ENCODE measurements at places on chromosomes 4 and X.

DNA sequence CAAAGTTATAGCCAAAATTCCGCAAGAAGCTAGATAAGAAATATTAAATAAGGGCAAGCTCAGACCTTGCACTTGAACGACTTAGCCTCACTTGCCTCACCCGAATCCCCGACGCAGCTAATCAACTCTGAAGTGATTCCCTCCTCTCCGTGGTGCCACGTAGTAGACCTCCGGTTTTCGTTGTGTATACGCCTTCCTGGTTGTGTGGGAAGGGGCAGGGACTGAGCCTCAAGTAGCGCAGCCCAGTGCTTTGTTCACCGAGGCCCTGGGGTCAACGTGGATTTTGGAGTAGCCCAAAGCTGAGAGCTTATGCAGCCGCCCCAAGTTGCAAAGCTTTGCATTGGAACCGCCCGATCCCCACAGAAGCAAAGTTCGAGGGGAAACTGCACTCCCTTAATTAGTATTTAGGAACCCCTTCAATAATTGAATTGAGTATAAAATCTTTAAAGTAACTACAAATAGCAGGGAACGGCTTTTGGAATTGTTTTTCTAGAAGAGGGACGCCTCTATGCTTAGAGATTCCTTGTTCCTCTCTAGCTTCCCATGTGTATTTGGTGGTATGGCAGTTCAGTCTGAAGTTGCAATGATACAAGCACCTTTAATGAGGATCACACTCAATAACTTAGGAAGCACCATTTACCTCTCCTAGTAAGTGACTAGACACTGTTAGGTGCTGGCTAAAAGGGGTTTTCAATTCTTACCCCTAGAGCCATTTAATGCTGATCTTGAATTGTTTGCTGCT, 55.7 kb downstream of the LINC00632 start:
- DNase-seq, result peak; percentile 2

- DNase-seq, result no peak
Observed at GRCh38 chrX:69291116-69291515, 125.9 kb upstream of the PJA1 start.

- no peak for DNase-seq
Observed at GRCh38 chr4:164948975-164949374, 28.5 kb downstream of the TRIM61 start.

- DNase-seq, result no peak
Observed at GRCh38 chr4:39279416-39279815, 86.7 kb downstream of the RFC1 start.

GRCh38 chr4:142703694-142704309, 142.3 kb downstream of the INPP4B start:
- DNase-seq, result peak; percentile 5

- no peak for DNase-seq
Observed at GRCh38 chr4:180641495-180641894, 1601.7 kb upstream of the TENM3 start.

- no peak for DNase-seq
Observed at GRCh38 chrX:100244681-100245080, 165.4 kb downstream of the PCDH19 start.

DNA sequence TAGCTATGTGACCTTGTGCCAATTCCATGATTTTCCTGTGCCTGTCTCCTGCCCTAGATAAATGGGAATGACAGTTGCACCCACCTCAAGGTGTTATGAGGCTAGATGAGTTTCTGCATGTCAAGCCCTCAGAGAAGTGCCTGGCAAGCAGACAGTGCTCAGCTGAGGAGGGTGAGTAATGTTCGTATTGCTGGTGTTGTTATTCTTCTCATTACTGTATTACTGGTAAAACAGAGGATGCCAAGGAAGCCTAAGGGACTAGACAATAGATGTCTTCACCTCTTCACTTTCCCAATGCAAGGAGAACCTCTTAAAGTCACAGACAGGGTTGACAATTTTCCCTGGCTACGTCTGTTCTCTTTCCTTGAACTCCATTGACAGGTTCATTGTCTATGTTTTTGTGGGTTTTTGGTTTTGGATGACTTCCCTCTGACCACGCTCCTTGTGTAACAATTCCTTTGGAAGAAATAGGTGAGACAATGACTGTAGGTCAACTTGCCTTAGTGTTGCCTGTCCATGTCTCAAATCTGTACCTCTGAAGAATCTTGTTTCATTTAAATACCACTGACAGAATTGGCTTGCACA, 19.2 kb downstream of the ETDC start:
- no peak for DNase-seq

GRCh38 chr4:77375866-77376607, 219.0 kb downstream of the CCNG2 start:
- DNase-seq, result no peak

All from stimulated activated naive CD8-positive, alpha-beta T cell treated with anti-CD3 and anti-CD28 coated beads, Interleukin-15, Interleukin-2, amounts not matched to agents 100 U/mL and 50 U/mL, for 24 hours (primary cell).